ENCODE measurements at places on chromosomes 12 and 14. TPM values are rescaled to one million over a fixed set of nuclear protein-coding genes. Genes with fewer than 3 reads are reported as not detected.

L3HYPDH gene
- total RNA-seq: 108 TPM

MYO1H gene
- not detected for total RNA-seq

- no peak for DNase-seq
- H3K4me3 ChIP-seq: peak overlapping the region; percentile 74
- H3K36me3 ChIP-seq: no peaks in the 10 kb centered on the region
- H3K27ac ChIP-seq: peak overlapping the region; percentile 84
These were observed 934 bp upstream of the ZC2HC1C start for GRCh38 chr14:75068294-75069120.

DNA sequence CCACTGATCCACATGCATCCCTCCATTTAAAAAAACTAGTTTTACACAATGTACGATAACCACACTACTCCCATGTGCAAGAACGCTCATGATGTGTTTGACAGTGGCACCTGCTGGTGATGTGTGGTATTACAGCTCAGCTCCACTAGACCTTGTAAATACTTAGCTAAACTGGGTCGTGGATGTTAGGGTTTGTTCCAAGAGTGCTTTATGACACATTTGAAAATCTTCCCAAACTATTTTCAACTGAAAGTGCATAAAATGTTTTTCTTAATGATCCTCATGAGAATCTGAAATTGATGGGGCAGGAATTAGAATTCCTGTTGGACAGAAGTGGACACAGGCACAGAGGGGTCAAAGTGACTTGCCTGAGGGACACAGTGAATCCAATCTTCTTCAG is 99.2 kb downstream of the SCARB1 start:
- no peaks in the 10 kb centered on the region for H3K36me3 ChIP-seq
- no peak overlapping the region for H3K27ac ChIP-seq
- H3K27me3 ChIP-seq: no peaks in the 10 kb centered on the region
- DNase-seq: peak; percentile 86

DNA sequence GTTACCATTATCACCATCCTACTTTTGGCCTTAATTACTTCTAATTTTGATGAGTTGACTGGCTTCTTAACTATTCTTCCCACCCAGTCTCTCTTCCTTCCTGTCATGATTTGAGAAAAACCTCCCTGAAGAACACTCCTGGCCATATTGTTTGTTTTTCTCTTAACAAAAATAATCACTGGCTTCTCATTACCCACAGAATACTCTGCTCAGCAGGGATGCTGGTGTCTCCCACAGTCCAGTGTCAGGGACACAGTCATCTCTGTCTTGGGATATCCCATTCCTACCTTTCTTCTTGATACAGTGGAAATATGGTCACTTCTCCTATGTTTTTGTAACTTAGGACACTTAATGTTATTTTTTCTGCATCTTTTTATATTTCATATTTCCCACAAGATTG is 103.7 kb downstream of the SRGAP1 start:
- no peaks in the 10 kb centered on the region for H3K4me1 ChIP-seq
- peaks cover 7% of the 10 kb centered on the region for H3K36me3 ChIP-seq
- no peak overlapping the region for H3K4me3 ChIP-seq

DNA sequence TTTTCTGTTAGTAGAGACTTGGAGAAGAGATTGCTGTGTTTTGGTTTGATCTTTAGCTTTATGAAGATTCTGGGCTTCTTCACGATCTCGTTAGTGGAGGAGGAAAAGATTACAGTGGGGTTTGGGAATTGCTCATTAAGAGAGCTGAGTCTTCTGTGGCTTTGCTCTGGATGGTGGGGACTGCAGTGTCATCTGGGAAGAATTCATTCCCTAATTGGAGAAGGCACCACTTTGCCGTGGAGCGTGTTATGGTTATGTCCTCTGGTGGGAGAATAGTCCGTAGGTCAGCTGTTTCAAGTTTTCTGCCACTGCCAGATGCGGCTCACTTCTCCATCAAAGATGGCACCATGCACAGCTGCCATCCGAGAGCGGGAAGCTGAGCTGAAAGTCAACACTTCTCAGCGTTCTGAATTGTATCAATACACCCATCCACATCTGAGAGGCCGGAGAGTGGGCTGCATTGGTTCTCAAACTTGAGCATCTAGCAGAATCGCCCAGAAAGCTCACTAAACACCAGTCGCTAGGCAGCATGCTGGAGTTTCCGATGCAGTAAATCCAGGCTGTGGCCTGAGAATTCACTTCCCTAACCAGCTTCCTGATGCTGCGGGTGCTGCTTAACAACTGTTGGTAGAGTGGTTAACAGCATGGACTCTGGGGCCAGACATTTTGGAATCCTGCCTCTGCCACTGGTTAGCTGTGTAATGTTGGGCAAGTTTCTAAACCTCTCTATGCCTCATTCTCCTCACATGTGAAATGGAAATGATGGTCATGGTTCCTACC is 117.8 kb downstream of the PLXNC1 start:
- no peak overlapping the region for H3K4me3 ChIP-seq
- no peaks in the 10 kb centered on the region for H3K36me3 ChIP-seq
- peaks cover 5% of the 10 kb centered on the region for H3K4me1 ChIP-seq
- H3K27me3 ChIP-seq: no peaks in the 10 kb centered on the region
- DNase-seq: no peak

Data from PC-3 (cell line).